Jurkat, Clone E6-1 (cell line): ENCODE measurements at places on chromosomes 2 and 18.

DNA sequence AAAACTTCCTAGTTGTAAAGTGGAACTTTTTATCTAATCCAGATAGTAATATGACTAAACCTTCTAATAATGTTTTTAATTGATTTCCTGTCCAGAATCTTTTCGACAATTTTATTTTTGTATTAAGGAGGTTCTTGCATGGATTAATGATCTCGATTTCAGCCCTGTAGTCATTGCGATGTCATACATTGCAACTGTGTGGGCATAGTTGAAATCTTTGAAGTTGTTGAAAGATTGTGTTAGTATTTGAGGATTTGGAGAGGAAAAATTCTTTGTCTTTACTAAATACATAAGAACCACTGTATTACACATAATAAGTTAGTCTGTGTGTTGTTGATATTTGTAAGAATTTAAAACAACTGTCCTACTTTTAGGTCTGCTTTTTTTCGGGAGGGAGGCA lies 31.1 kb downstream of the ACSL3 start:
- DNase-seq = no peak

GRCh38 chr2:223075301-223076270 lies 23.6 kb downstream of the KCNE4 start:
- DNase-seq = no peak

- DNase-seq = no peak
Measured at GRCh38 chr18:39935598-39935997, 2019.4 kb upstream of the PIK3C3 start.

DNA sequence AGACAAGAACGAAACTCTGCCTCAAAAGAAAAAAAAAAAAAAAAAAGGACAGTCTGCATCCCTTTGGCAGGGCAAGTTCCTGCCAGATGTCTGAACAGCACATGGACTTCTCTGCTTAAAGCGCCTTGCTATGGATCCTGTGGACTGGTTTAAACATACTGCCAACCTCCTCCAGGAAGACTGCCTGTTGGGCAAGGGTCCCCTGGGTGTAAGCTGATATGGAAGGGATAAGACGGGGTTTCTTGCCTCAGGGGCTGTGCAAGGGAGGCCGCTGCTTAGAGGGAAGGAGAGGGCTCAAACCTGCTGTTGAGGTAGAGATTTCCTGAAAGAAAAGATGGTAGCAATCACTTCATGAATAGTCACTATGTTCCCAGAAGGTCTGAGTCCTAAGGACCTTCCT lies 22.2 kb downstream of the SKA1 start:
- no peak for DNase-seq

DNA sequence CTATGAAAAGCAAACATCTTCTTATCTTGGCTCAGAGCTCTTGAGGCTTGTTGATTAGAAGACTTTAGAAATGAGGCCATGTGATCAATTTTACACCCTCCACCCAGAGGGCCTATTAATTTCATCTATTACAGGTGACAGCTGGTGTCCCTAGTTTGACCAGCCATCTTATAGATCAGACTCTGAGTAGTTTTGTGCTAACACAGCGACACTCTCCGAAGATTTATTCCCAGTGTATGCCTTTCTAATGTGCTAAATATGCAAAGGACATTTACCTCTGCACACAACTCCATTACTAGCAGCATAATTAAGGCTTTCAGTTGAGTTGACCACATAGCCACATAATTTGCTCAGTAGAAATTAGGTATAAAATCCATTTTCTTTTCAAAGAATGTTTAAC lies 2.6 kb upstream of the RFX8 start:
- DNase-seq = no peak

DNA sequence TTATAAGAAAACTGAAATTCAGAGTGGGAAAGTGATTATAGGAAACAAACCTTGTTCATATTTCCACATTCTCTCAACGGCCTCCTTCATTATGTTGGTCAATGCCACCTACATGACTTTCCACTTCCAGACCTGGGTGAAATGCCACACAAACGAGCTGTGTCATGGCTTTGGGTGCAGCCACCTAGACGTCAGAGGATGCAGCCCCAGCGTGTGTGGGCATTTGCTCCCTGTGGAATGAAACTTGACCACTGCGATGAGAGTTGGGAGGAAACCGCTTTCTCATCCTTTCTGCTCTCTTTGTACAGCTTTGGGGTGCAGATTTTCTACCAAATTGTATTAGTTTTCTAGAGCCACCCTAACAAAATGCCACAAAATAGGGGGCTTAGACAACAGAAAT lies 291.0 kb downstream of the CYRIA start:
- DNase-seq = no peak

DNA sequence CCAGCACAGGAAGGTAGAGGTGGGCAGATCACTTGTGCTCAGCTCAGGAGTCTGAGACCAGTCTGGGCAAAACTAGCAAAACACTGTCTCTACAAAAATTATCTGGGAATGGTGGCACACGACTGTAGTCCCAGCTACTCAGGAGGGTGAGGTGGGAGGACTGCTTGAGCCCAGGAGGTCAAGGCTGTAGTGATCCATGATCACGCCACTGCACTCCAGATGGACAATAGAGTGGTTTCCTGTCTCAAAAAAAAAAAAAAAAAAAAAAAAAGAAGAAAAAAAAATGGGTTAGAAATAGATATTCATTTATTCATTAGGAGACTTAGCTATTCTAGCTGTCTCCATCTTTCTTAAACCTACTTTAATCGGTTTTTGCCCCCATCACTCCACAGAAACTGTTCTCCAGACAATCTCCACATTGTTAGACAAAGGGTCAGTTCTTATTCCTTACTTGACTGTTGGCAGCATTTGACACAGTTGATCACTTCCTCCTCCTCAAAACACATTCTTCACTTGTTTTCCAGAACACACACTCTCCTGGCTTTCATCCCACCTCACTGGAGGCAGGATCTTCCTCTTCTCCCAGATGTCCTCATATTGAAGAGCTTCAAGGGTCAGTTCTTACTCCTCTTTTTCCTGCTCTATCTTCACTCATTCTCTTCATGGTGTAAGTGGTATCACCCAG lies 103.1 kb downstream of the DTNB start:
- DNase-seq = no peak

DNA sequence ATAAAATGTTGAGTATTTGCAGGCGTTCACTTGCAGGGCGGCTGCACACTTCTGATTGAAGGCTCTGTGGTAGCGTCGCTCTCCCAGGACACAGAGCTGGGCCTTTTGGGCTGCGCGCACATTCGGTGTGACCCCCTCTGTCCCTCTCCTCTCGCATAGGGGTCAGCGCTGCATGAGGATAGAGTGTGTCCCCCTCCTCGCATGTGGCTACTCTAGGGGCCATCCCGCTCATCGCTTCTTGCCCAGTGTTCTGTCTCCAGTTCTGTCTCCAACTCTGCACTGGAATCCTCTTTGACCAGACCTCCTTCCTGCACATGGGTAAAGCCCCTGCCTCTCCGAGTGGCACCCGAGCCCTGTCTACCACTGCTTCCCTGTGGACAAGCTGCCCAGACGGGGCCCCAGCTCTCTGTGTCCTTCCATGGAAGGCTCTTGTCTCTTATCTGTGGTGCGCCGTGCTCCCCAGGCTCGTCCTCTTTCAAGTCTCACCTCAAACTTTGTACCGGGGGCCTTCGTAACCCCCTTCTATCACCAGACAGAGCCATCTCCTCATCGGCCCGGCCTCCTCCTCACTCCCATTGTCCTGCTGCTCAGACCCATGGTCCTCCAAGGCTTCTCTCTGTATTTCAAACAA lies 278.0 kb upstream of the HDAC4 start:
- no peak for DNase-seq

- DNase-seq = no peak
Measured at GRCh38 chr2:113098041-113098440, 29.4 kb upstream of the IL1RN start.

GRCh38 chr2:56540467-56540866 lies 356.7 kb downstream of the CCDC85A start:
- DNase-seq = no peak

- no peak for DNase-seq
Measured at GRCh38 chr2:68753318-68753717, 18.7 kb downstream of the ARHGAP25 start.

GRCh38 chr2:218046238-218046637 lies 22.8 kb upstream of the RUFY4 start:
- no peak for DNase-seq
